Mesothelial cell of epicardium (in vitro differentiated cells): ENCODE measurements at places on chromosomes 7 and 10.

DNA sequence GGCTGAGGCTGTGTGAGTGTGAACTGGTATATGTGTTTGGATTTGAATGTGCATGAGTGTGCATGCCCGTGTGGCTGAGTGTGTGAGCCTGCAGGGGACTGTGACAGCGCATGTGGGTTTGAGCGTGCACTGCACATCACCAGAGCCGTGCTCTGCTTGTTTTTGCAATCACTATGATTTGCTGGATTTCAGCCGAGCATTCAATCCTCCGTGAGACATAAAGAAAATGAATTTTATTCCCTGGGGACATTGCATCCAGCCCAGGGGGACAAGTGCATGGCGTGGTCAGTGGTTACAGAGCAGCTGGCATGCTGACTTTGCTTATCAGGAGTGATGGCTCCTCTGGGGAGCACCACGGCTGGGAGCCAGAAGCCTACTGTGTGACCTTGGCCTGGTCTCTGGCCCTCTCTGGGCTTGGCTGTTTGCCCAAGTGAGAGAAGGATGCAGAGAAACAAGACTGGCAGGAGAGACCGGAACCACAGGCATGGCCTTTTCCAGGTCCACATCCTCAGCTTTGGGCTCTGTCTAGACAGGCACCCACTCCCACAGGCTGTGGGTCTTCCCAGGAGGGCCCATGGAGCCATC lies 160.2 kb upstream of the UNC5B start:
- DNase-seq = no peak

- no peak for DNase-seq
Observed at GRCh38 chr10:122435212-122435827, 19.1 kb upstream of the ARMS2 start.

GRCh38 chr10:61316676-61317265 lies 136.4 kb downstream of the TMEM26 start:
- no peak for DNase-seq

GRCh38 chr7:17472939-17473338 lies 174.5 kb downstream of the AHR start:
- DNase-seq = no peak

- no peak for DNase-seq
Observed at GRCh38 chr7:158816995-158817394, 12.3 kb downstream of the ESYT2 start.

DNA sequence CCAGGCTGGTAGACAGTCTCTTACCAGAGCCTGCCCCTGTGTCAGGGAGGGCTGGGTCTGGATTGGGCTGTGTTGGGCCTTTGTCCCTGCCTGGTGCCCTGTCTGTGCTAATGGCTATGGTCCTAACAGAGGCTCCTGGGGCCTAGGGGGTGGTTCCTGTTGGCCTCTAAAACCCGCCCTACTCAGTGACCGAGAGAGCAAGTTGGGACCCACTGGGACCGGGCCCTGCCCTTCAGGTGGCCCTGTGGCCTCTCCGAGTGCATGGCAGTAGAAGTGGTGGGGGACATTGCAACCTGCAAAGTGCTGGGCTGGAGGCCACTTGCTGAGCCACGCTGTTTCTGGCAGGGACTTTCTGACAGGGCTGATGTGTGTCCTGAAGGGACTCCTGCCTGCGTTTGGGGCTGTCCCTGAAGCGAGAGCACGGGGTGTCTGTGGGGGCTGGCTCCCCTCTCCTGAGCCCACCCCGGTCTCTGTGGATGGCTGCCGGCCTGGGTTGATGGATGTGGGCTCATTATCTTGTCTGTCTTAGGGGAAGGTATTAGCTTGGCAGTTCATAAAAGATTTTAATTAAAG lies 56.2 kb downstream of the GLRX3 start:
- no peak for DNase-seq

GRCh38 chr7:97847791-97848190 lies 24.4 kb downstream of the ASNS start:
- DNase-seq = no peak

DNA sequence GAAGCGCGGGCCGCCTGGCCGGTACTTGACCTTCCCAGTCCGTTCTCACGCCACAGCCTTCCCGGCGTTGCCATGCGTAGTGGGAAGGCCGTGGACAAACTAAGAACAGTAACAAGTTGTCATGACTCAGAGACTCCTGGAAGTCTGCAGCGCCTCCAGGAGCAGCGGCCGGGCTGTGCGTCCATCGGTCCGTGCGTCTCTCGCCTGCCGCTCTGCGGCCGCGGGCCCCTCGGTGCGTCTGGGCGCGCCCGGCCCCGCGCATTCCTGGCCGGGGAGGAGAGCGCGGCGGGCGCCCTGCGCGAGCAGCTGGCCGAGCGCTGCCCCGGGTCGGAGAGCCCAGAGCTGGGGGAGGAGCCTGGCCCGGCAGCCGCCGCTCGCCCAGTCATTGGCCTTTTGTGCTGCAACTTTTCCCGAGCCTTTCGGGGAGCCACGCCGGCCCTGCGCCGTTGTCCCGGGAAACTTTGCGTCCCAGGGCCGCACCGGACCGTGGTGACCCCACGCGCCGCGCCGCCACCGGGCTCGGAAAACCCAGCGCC lies 123.7 kb downstream of the TACC2 start:
- DNase-seq = peak; percentile 59

GRCh38 chr10:117500456-117500855 lies 42.1 kb upstream of the EMX2 start:
- no peak for DNase-seq

DNA sequence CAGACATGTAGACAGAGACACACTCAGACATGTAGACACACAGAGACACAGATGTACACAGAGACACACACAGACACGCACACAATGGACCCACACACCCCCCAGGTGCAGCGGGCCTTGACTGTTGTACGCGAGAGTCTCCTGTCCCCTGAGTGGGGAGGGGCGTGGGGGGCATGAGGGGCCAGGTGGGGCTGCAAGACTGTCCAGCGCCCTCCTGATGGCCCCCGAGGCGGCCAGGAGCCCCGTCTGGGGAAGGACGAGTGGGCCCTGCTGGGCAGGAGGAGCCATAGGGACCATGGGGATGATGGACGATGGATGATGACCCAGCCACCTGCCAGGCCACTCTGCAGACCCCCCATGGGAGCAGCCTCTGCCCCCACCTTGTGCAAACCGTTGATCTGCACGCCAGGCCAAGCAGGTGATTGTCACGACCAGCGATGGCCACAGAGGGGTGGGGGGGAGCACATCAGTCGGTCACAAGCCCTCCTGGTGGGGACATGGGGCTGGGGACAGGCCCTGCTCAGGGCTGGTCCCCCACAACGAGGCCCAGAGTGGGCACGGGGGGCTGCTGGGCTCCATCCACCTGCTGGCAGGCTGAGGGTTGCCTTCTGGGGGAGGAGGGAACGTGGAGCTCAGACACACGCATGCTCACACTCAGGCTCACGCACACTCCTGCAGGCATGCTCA lies 11.6 kb downstream of the VENTX start:
- DNase-seq = no peak

GRCh38 chr10:132668048-132668394 lies 117.9 kb downstream of the NKX6-2 start:
- no peak for DNase-seq

GRCh38 chr10:108130575-108130974 lies 966.1 kb upstream of the SORCS1 start:
- no peak for DNase-seq

GRCh38 chr10:7606951-7607404 lies 59.8 kb downstream of the ITIH5 start:
- no peak for DNase-seq

DNA sequence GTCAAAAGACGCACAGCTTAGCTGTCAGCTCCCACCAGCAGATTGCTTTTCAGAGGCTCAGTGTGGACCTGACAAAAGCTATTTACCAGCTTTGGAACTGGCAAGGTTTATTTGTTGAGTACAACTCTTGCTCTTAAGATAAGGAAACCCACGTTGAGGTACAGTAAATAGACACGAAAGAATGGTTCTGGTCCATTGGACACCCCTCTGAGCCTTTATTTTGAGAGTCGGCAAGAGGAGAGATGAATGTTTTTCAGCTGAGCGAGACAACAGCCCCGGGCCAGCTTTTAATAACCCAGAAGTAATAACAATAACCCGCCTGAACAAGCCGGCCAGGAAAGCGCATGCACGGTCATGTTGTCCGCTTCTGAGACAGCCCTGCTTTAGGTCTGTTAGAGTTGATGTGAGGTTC lies 49.0 kb downstream of the WNT2 start:
- no peak for DNase-seq

DNA sequence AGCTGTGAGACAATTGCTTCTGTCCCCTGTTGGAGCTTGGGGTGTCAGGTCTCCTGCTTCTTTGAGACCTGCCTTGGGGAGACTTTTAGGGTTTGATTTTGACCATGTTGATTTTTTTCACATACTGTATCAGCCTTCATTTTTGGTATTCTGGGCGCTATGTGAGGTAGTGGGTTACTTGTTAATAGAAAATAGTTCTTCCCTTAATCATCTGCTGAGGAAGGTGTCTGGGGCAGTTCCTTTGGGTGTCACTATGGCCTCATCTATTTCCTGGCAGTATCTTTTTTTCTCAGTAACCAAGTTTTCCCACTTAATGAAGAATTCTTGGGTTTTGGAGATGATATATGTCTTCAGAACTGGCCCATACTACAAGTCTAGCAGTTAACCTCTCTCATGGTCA lies 4.6 kb upstream of the NOLC1 start:
- no peak for DNase-seq

GRCh38 chr10:79221110-79222051 lies 125.9 kb upstream of the PPIF start:
- DNase-seq = peak; percentile 64

DNA sequence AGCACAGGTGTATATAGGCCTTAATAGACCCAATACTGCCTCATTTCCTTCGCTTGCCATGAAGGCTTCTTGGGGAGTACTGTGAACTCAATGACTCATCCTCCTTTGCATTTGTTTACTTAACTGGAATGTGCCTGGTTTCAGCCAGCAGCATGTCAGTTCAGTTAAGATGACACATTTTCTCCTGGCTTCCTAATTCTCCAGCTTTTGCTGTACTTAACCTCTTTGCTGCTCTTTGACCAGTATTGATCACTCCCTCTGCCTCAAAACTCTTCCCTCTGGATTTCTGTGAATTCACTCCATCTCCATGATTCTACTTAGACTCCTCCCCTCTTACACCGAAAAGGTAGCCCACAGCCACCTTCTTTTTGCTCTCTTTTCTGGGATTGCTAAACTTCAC lies 135.7 kb downstream of the MAGI2 start:
- DNase-seq = no peak

DNA sequence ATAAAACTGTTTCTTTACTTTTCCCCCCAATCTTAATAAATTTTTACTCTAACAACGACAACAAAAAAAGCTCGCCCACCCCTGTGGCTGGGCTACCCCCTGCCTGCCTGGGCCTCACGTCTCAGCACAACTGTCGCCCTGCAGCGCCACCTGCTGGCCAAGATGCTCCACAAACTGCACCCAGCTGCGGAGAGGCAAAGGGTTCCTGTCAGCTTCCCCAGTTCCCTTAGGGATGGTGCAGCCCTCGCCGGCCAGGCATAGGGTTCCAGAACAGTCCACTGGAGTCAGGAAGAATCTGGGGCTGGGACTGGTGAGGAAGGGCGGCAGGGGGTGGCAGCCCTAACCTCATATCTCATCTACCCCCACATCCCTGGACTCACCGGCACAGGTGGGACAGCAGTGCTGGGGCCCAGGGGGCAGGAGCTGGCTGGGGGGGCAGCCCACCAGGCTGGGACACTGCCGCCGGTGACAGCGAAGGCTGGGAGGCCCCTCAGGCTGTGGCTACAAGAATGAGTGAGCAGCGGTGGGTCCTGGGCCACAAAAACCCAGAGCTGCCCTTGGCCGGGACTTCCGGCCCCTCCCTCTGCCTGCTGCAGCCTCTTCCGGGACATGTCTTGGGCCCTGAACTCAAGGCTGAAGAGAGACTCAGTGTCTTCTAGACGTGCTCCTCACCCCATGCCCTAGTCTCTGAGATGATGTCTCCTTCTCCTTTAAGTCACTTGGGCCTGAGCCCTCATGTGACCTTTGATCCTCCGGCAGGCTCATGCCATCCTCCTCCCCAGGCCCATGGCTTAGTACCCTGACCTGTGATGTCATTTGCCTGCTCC lies 21.2 kb downstream of the ATP6V1F start:
- peak; percentile 89 for DNase-seq

DNA sequence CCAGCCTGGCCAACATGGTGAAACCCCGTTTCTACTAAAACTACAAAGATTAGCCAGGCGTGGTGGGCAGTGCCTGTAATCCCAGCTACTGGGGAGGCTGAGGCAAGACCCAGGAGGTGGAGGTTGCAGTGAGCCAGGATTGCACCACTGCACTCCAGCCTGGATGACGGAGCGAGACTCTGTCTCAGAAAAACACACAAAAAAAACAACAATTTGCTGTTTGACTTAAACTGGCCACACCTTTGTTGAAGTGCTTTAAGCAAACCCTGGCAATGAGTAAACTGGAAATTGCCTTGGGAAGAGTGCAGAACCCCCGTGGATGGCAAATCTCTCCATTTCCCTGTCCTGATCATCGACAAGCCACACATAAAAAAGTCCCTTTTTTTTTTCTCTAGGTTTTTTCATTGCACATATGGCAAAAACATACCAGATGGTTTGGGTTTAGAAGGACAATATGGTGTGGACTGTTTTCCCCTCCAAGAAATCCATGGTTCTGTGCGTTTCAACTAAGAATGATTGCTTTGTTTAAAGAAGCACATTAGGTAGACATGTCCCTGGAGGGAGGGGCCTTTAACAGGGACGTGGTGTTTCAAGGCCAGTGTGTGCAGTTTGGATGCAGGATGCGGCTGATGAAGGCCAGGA lies 76.9 kb downstream of the NRP1 start:
- no peak for DNase-seq

- no peak for DNase-seq
Observed at GRCh38 chr10:71188201-71188600, 24.2 kb upstream of the UNC5B start.

DNA sequence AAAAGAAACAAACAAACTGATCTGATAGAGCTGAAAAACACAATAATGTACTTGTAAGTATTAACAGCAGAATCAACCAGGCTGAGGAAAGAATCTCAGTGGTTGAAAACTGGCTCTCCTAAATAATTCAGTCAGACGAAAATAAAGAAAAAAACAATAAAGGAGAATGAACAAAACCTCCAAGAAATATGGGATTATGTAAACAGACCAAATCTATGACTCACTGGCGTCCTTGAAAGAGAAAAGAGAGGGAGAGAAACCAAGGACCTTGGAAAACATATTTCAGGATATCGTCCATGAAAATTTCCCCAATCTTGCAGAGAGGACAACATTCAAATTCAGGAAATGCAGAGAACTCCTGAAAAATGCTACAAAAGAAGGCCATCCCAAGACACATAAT lies 62.9 kb downstream of the FBXL13 start:
- no peak for DNase-seq

DNA sequence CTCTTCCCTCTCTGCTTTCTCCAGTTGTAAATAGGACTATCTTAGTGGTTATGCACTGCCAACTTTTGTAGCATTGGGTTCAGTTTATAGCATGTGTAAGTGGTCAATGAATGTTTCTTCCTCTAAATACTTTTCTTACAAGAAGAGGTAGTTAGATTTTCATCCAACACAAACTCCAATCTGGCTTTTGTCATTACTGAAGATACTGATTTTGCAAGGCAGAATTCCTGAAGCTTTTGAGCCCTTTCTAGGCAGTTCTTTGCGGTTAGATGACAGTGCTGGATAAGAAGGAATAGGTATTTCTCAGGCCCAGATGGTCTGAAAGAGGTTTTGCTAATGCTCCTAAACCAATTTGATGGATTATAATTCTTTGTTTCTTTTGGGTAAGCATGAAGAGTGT lies 60.5 kb downstream of the BICC1 start:
- DNase-seq = no peak

GRCh38 chr10:84212014-84212413 lies 13.3 kb downstream of the LRIT2 start:
- no peak for DNase-seq
